ENCODE measurements at places on chromosomes 12 and 14.

- no peak for DNase-seq
Observed at GRCh38 chr12:43255522-43256111, 296.4 kb downstream of the ADAMTS20 start.

DNA sequence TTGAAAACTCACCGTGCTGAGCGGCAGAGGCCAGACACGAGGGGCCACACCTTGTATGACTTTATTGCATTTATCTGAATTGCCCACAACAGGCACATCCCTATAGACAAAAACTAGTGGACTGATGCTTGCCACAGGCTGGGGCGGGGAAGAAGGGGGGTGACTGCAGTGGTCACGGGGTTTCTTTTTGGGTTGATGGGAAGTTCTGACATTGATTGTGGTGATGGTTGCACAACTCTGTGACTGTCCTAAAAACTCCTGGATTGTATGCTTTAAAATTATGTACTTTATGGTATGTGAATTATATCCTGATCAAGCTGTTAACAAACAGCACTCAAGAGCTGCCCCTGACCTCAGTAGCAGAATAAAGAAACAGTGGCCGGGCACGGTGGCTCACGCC lies 25.7 kb downstream of the DHX37 start:
- no peak for DNase-seq

DNA sequence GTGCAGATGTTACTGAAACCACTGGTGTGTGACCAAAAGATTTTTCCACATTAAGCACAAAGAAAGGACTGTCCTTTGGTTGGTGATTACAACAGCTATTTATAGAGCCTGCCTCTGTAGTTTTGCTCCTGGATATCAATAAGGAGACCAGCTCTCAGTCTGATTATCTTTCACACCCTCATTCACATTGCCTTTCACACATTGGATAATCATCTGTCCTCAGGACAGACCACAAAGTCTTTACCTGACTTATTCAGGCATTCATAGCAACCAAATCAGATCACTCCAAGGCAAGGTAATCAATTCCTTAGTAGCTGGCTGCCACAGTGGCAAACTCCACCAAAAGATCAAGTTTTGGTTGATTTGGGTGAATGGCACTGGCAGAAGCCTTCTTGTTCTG lies 59.6 kb upstream of the CPSF6 start:
- no peak for DNase-seq

- no peak for DNase-seq
Observed at GRCh38 chr14:52551205-52551604, 1.1 kb downstream of the TXNDC16 start.

DNA sequence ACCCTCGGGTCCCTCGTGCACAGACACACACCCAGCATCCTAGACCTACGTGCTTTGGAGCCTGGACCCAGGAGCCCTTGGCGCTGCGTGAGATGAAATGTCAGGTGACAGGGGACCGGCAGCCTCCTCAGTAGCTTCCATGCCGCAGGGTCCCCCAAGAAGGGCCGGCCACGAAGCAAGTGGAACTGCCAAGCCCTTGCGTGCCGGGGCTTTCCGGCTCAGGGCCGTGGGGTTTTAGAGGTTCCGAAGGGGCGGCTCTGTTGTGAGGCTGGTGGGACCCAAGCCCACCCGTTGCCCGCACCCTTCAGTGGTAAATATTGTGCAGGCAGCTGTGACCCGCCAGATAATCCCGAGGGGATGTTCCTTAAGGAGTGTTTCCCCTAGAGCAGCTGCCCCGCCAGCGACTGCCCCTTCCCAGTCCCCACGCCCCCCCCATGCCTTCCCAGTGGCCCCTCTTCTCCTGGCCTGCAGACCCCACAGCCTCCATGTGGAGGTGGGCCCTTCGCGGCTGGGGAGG lies 133.7 kb downstream of the ADGRD1 start:
- DNase-seq: no peak

DNA sequence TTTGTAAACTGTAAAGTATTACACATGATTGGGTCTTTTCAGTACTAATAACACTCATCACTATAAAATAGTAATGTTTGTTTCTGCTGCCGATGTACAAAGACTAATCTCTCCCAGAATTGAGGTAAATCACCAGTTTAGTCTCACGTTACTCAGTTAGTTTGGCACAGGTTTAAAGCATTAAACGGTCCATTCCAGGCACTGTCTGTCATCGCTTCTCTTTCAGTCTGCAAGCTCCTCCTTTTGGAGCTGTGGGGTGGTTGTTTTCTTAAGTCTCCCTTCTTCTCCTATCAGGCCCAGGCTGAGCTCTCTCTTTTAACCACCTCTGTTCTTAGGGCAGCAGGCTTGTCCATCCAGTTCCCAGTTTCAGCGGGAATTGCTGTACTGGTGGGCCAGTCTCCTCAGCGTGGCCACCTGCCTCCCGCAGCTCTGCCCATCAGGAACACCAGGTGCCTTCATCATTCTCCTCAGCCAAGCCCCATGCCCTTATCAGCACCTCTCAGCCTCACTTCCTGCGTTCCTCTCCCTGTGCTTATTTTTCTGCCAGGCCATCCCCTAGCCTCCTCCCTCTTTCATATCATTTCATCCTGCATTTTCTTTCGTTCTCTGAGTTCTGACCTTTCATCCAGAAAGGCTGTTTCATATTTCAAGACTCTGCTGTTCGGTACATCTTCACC lies 149.0 kb downstream of the TGFB3 start:
- no peak for DNase-seq

- DNase-seq: no peak
Observed at GRCh38 chr12:24081092-24081529, 131.6 kb upstream of the SOX5 start.

DNA sequence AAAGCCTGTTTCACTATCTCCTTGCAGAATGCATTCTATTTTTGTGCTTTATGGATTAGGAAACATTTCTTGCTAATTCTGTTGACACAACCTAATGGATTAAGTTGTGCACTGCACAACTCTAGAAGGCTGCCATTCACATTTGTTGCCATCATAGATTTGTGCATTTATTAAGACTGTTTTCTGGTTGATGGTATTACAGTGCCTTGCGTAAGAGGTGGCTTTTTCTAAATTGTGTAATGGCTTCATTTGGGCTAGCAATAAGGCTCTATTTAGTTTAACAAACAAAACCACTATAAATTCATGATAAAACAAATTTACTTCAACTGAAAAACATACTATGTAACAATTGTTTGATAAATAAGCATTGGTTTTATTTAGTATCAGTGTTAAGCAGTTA lies 175.9 kb downstream of the TRHDE start:
- DNase-seq: no peak

DNA sequence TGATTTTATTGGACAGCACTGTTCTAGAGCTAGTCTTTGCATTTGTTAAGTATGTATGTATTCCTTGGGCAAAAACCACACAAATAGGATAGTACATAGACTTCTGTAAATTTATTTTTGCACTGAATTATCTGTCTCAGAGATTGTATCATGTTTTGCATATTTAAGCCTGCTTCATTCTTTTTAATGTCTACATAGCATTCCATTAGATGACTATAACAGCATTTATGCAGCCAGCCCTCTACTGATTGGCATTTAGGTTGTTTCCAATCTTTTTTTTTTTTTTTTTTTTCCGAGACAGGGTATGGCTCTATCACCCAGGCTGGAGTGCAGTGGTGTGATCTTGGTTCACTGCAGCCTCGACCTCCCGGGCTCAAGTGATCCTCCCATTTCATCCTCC lies 34.5 kb downstream of the SYNDIG1L start:
- no peak for DNase-seq

DNA sequence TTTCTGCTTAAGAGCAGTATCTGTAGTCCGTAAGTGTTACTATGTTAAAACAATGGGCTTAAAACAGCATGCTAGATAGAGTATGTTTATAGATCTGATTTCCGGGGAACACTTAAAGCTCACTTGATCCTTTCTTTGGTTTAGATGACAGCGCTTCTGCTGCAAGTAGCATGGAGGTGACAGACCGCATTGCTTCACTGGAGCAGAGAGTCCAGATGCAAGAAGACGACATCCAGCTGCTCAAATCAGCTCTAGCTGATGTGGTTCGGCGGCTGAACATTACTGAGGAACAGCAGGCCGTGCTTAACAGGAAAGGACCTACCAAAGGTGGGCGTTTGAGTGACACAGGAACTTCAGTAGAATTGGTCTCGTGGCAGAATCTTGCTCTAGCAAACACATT lies 57.5 kb downstream of the EML1 start:
- DNase-seq: no peak

- DNase-seq: no peak
Observed at GRCh38 chr14:64508215-64508776, 3.7 kb downstream of the ZBTB1 start.

- no peak for DNase-seq
Observed at GRCh38 chr14:33686218-33686617, 264.7 kb downstream of the EGLN3 start.

- no peak for DNase-seq
Observed at GRCh38 chr12:109523504-109523903, 46.1 kb downstream of the UBE3B start.

- no peak for DNase-seq
Observed at GRCh38 chr12:42905419-42905705, 315.8 kb upstream of the PRICKLE1 start.

DNA sequence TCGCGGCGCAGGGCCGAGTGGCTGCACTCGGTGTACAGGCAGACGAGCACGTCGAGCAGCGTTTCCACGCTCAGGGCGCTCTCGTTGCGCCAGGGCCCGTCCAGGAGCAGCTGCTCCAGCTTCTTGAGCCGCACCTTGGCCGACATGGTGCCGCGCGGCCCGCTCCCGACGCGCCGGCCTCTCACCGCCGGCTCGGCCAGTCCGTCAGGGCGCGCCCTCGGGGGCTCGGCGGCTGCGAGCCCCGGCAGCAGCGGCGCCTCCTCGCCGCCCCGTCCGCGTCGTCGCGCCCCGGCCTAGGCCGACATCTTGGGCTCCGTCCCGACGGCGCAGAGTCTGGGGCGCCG lies 349 bp downstream of the CDC42BPB start:
- DNase-seq: peak; percentile 55

- DNase-seq: no peak
Observed at GRCh38 chr12:90854136-90854689, 100.8 kb downstream of the CCER1 start.

DNA sequence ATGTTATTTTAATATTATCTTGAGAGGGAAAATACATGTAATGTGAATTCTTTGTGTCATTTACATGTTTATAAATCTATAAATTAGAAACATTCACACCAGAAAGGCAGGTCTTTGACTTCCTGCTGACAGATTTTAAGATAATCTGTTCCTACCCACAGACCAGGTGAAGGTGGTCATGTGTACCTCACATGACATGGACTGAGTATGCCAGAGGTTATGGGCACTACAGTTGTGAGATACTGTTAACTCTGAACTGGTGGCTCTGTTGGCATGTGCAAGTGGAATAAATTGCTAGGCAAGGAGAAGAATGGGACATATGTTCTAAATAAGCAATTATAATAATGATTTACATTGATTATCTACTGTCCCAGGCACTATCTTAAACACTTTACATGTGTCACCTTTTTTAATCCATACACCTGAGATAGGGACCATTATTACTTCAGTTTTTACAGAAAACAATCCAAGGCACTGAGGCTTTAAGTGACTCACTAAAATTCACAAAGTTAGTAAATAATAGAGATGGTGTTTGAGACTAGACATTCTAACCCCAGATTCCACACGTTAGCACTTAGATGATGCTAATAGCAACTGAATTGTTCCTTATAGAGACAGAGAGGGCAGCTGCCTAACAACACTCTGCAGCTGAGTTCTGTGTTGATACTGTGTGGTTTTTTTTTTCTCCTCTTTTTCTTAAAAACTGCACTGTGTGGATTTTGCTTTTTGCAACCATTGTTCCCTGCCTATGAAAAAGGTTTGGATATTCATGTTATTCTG lies 23.8 kb downstream of the SLC16A7 start:
- DNase-seq: no peak

Data from GM19239 (cell line).